ENCODE measurements at places on chromosomes 2 and 18. TPM values are rescaled to one million over a fixed set of nuclear protein-coding genes. Genes with fewer than 3 reads are reported as not detected.

The STPG4 gene
- 0.53 TPM for total RNA-seq

The CCDC74A gene
- 7.0 TPM for total RNA-seq

The ERBB4 gene
- total RNA-seq, result 0.74 TPM

DNA sequence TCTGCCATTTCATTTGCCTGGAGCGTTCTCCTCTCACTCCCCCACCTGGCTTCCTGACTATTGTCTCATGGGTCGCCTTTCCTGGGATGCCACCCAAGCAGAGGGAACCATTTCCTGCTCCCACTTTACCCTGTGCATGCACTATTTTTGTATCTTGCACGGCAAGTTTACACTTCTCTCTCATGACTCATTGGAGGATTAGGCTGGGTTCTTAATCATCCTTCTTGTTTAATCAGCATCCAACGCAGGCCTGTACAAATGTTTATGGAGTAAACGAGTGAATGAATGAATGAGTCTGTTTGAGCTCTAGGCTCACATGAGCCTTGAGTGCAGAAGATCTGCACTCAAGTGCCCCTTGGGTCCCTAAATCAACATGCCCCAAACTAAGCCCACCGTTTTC is 3.8 kb upstream of the ARHGAP25 start:
- peaks cover 28% of the 10 kb centered on the region for H3K27me3 ChIP-seq
- no peak for DNase-seq
- H3K27ac ChIP-seq, result no peak overlapping the region
- no peaks in the 10 kb centered on the region for H3K4me1 ChIP-seq
- H3K4me3 ChIP-seq, result no peak overlapping the region

GRCh38 chr2:106954304-106954703 is 68.3 kb upstream of the ST6GAL2 start:
- no peaks in the 10 kb centered on the region for H3K36me3 ChIP-seq
- no peak for DNase-seq
- H3K4me3 ChIP-seq, result no peak overlapping the region
- H3K4me1 ChIP-seq, result no peaks in the 10 kb centered on the region

- H3K4me1 ChIP-seq, result no peaks in the 10 kb centered on the region
- no peaks in the 10 kb centered on the region for H3K27me3 ChIP-seq
- no peaks in the 10 kb centered on the region for H3K36me3 ChIP-seq
- no peak for DNase-seq
- no peak overlapping the region for H3K4me3 ChIP-seq
- H3K27ac ChIP-seq, result no peak overlapping the region
Measured at GRCh38 chr18:59467497-59467896, 108.4 kb upstream of the LMAN1 start.

DNA sequence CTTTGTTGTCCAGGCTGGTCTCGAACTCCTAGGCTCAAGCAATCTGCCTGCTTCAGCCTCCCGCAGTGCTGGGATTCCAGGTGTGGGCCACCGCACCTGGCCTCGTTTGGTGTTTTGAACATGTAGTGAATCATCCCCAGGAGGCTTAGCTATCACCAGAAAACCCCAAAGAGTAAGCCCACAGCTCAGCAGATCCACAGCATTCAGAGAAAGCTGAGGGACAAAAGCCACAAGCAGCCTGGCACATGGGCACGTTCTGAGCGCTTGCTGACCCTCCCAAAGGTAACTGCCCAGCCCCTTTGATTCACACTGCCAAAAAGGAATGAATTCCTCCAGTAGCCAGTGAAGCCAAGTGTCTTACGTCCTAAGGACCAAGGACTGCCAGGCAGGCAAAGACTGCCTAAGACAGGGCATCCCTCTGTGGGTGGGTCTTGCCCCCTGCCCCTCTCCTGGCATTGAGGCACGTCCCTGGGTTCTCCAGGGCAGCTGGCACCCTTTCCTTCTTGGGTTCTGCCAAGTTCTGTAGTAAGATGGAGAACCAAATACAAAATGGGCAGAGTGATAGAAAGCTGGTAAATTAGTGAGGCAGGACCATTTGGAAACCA is 31.7 kb downstream of the MBP start:
- H3K27ac ChIP-seq, result peak overlapping the region; percentile 96
- no peaks in the 10 kb centered on the region for H3K36me3 ChIP-seq
- peaks cover 45% of the 10 kb centered on the region for H3K4me1 ChIP-seq
- H3K27me3 ChIP-seq, result no peaks in the 10 kb centered on the region

DNA sequence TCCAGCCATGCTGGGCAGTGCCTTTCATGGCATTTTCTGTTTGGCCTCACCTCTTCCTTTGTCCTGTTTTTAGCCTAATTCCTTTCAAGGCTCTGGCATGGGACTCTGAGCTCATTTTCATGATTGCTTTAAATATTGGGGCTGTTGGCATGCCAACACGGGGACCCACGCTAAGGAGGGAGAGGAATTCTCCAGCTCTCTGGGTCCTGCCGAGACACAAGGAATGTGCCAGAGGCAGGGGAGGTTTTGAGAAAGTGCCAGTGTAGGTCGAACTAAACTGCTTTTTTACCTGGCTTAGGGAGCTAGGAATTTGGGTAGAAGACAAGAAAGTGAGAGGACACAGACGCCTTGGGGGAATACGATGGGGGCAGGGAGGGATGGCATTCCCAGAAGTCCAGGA is 42.3 kb downstream of the RPL37A start:
- no peak for DNase-seq
- no peak overlapping the region for H3K27ac ChIP-seq
- H3K4me3 ChIP-seq, result no peak overlapping the region
- H3K36me3 ChIP-seq, result no peaks in the 10 kb centered on the region
- no peaks in the 10 kb centered on the region for H3K27me3 ChIP-seq
- H3K4me1 ChIP-seq, result peaks cover 24% of the 10 kb centered on the region

DNA sequence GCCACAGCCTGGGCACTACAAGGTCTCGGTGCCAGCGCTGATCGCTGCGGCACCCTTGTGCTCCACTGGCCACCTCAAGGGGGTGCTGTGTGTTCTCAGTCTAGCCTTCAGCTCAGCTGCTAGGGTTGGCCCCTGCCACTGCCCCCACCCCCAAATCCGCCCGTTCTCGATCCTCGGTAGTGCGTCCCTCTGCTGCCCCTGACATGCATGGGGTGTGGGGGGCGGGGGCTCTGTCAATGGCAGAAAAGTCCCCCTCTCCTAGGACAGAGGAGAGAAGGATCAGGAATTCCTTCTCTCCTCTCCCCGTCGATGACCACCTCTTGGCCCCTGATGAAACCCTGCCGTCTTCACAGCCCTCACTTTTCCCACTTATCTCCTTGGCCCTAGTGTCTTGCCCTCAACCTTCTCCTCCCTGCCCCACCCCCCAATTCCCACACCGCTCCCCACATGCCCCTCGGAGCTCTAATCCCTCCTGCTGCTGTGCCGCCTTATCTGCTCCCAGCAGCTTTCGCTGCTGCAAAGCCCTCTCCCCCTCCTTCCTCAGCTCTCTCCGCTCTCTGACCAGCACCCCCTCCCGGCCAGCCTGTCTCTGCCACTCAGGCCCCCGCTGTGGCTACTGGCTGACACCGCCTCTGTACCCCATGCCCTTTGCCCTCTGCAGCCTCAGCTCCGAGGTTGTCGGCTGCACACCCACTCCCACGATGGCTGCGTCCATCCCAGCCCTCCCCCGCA is 4.3 kb upstream of the ASIC4 start:
- peak; percentile 60 for DNase-seq
- peaks cover 14% of the 10 kb centered on the region for H3K36me3 ChIP-seq
- H3K4me3 ChIP-seq, result peak overlapping the region; percentile 1
- H3K27ac ChIP-seq, result no peak overlapping the region

- H3K27ac ChIP-seq, result no peak overlapping the region
- no peaks in the 10 kb centered on the region for H3K36me3 ChIP-seq
- no peak for DNase-seq
- peaks cover 2% of the 10 kb centered on the region for H3K4me1 ChIP-seq
- H3K27me3 ChIP-seq, result no peaks in the 10 kb centered on the region
Measured at GRCh38 chr2:235613649-235614048, 119.8 kb downstream of the AGAP1 start.

- no peaks in the 10 kb centered on the region for H3K27me3 ChIP-seq
- peaks cover 2% of the 10 kb centered on the region for H3K36me3 ChIP-seq
- peak; percentile 37 for DNase-seq
- H3K27ac ChIP-seq, result peak overlapping the region; percentile 98
- peaks cover 15% of the 10 kb centered on the region for H3K4me1 ChIP-seq
Measured at GRCh38 chr18:36128530-36128870, 640 bp downstream of the SLC39A6 start.

GRCh38 chr2:62309465-62310091 is 113.7 kb downstream of the B3GNT2 start:
- no peak overlapping the region for H3K4me3 ChIP-seq
- no peaks in the 10 kb centered on the region for H3K27me3 ChIP-seq
- DNase-seq, result peak; percentile 63
- H3K4me1 ChIP-seq, result peaks cover 41% of the 10 kb centered on the region
